ENCODE measurements at places on chromosomes 16 and 17. TPM values are rescaled to one million over a fixed set of nuclear protein-coding genes. Genes with fewer than 3 reads are reported as not detected.

DNA sequence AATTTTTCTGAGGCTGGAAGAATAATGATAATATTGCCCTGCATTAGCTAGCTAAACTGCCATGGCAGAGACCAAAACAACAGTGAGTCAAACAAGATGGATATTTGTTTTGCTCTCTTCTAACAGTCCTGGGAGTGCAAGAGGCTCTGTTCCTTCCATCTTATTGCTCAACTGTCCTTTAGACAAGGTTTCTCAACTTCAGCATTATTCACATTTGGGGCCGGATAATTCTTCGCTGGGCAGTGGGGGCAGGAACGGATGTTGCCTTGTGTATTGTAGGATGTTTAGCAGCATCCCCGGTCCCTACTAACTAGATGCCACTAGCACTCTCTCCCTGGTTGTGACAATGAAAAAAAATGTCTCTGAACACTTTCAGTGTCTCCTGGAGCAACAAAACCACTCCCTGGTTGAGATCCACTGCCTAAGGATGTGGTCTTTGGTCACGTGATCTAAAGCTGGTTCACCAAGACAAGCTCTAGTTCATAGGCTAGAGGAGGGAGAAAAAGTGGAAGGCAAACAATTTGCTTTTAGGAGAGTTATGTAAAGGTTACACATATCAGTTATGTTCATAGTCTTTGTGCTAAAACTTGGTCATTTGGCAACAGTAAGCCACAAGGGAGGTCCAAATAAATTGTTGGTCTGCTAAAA lies 144.4 kb downstream of the PCTP start:
- DNase-seq = no peak

GRCh38 chr16:78503602-78504001 lies 404.1 kb downstream of the WWOX start:
- peak; percentile 33 for DNase-seq

GRCh38 chr17:57602896-57603295 lies 142.2 kb downstream of the CCDC182 start:
- no peak for DNase-seq

GRCh38 chr16:9094011-9094846 lies 2.8 kb downstream of the HAPSTR1 start:
- no peak for DNase-seq

AOC3 gene
- total RNA-seq = 0.62 TPM

KCNJ18 gene
- not detected for total RNA-seq

CDH5 gene
- 0.26 TPM for total RNA-seq

KRTAP3-2 gene
- total RNA-seq = not detected

TVP23C gene
- total RNA-seq = 8.5 TPM

KRT20 gene
- not detected for total RNA-seq

BCAR1 gene
- 47.3 TPM for total RNA-seq

PRR15L gene
- not detected for total RNA-seq

CORO1A gene
- total RNA-seq = 7.0 TPM

GAST gene
- not detected for total RNA-seq
